ENCODE measurements at places on chromosomes 12 and 14.

- no peak for DNase-seq
Measured at GRCh38 chr14:88269806-88270420, 53.2 kb downstream of the KCNK10 start.

GRCh38 chr14:41615011-41615595 lies 8.4 kb downstream of the LRFN5 start:
- no peak for DNase-seq

- no peak for DNase-seq
Measured at GRCh38 chr12:39157696-39158342, 252.4 kb upstream of the CPNE8 start.

GRCh38 chr12:4307593-4308333 lies 13.2 kb upstream of the TIGAR start:
- DNase-seq, result peak; percentile 73

DNA sequence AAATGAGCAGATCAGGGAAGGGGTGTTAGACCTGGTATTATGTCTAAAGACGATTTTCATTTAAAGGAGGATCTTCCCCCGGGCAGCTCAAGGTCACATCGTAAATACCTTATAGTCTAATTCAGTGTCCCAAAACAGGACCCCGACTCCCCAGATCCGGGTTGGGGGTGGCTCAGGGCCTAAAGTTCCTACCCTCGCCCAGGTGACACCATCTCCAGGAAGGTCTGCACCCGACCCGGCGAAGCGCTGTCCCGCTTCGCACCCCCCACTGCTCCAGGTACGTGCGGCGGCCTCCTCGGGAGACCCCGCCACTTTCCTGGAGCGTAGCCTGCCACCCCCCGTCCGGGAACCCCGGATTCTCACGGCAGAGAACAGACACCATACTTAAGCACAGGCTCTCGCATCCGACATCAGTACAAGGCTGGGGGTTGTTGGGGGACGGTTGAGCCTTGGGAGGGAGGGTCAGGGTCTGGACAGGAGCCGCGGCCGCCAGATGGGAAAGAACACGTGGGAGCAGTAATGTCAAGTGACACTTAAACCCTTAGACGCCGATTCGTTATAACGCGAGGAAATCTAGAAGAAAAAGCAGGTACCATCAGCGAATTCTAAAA lies 556 bp downstream of the TIMM9 start:
- DNase-seq, result peak; percentile 84

DNA sequence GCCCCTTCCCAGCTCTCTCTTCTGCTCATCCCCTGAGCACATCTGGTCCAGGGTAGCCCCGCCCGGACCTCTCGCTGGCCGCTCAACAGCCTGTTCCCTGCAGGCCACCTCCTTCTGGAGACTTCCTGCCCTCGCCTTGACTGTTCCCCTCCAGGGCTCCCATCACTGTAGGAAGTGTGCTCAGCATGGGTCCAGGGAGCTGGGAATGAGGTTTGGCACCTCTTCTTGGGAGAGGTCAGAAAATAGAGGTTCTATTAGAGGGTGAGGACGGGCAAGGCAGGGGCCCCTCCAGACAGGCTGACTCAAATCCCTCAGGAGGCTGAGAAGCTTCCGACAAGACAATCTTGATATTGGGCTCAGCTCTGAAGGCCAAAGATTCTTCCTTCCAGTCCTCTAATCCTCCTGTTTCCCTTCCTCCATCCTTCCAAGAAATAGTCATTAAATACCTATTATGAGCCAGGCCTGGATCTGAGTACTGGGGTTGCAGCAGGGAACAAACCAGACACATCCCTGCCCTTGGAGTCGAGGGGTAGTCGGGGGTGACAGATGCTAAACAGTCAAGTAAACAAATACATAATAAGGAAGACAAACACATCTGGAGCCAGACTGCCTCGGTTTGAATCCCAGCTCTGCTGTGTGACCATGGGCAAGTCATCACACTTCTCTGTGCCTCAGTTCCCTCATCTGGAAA lies 30.6 kb downstream of the CMKLR1 start:
- DNase-seq, result no peak

DNA sequence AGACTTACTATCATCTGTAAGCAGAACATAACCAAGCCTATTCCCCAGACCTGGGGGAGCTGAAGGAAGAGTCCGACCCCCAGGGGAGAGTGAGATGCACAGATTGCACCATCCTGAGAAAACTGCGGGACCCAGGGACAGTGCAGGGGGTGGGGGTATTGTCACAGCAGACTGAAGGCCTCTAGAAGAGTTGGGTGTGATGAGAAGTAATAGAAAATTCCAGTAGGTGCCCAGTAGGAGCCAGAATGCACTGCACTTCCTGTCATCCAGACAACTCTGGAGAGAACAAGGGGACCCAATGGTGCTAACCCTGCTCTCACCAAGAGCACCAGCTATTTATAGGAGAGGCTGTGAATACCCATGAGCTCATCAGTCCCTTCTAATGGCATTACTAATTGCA lies 190.1 kb downstream of the BCL11B start:
- DNase-seq, result no peak

- DNase-seq, result peak; percentile 59
Measured at GRCh38 chr14:55274751-55275150, 3.5 kb downstream of the FBXO34 start.

DNA sequence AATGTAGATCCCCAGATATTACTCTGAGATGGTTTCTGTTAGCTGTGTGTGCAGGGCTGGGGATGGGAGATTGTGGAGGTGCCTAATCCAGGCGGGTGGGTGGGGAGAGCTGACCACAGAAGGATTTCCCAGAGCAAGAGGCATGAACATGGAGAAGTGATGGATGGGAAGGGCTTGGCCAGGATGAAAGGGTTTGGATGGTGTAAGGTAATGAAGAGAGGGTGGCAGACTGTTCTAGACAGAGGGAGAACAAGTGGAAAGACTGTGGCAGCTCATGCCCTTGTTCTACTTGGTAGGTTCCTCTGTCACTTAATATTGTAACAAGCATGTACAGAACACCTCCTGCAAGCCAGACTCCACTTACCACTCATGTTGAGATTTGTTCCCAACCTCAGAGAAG lies 187.8 kb downstream of the NPAS3 start:
- DNase-seq, result no peak

- no peak for DNase-seq
Measured at GRCh38 chr14:62980693-62981092, 64.6 kb downstream of the KCNH5 start.

DNA sequence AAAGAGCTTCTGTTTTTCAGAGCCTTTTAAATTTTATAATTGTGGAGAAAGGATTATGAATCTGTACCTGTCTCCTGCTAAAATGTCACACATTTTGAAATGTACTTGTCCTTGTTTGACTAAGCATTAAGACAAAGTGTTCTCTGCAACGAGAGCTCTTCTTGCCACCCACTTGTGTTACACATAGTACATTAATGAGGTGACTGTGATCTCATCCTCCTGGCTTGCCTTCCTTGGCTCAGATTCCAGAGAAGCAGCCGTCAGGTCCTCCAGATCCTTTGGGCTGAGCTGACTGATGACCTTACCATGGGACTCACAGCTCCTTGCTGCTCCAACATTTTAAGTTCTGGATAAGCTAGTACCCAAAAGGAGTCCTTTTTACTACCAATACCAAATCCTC lies 81.4 kb downstream of the BBS10 start:
- DNase-seq, result no peak

DNA sequence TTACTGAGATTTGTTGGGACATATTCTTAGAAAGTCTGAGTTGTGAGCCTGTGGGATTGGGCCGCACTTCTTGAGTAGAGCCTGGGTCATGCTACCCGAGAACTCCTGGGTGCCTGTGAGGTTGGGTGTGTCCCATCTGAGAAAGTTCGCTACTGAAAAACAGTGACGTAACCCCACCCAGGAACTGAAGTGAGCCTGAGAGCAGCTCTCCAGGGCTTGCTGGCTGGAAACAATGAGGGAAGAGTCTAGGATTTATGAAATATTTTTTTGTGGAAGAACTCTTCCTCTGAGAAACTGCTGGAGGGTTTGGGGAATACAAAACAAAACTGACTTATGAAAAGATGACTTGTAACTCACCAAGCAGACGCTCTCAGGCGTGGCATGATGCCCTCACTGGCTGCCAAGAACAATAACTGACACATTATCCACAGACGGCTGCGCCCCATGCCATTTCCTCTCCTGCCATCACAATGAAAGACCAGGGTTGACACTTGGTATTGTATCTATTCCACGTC lies 69.2 kb downstream of the RASSF3 start:
- peak; percentile 55 for DNase-seq

- no peak for DNase-seq
Measured at GRCh38 chr12:28517101-28517500, 326.8 kb downstream of the CCDC91 start.

- no peak for DNase-seq
Measured at GRCh38 chr14:43754838-43755237, 752.2 kb downstream of the FSCB start.

- DNase-seq, result no peak
Measured at GRCh38 chr12:41274643-41275042, 86.5 kb downstream of the PDZRN4 start.

DNA sequence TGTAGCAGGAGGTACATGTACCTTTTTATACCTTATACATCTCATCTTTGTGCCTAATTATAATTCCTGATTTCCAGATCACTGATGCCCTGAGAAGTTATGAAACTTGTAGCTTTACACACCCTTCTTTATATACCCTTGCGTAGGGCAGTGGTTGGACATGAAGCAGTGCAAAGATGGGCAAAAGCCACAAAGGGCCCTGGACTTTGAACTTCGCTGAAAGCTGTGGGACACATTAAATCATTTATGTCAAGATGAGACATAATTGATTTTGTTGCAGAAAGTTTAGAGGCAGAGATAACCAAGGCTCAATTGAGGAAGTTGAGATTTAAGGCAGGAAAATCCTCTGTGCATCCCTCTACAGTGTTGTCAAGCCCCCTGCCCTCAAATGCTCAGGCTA lies 170.0 kb downstream of the SLC2A13 start:
- DNase-seq, result no peak

- peak; percentile 73 for DNase-seq
Measured at GRCh38 chr12:14960548-14961465, 594 bp downstream of the ARHGDIB start.

Measured in hematopoietic multipotent progenitor cell treated with erythropoietin and hydrocortisone succinate and interleukin-3 and kit ligand, for 6 days (in vitro differentiated cells).